Tibial nerve (tissue), 4 donors: ENCODE measurements at places on chromosomes 5 and 9. TPM values are rescaled to one million over a fixed set of nuclear protein-coding genes. Genes with fewer than 3 reads are reported as not detected.

- DNase-seq: no peak
These were observed 22.0 kb upstream of the PTBP3 start for GRCh38 chr9:112355427-112355897.

CDC42SE2 gene
- 23.1 TPM for total RNA-seq

SOX30 gene
- total RNA-seq: not detected

DNA sequence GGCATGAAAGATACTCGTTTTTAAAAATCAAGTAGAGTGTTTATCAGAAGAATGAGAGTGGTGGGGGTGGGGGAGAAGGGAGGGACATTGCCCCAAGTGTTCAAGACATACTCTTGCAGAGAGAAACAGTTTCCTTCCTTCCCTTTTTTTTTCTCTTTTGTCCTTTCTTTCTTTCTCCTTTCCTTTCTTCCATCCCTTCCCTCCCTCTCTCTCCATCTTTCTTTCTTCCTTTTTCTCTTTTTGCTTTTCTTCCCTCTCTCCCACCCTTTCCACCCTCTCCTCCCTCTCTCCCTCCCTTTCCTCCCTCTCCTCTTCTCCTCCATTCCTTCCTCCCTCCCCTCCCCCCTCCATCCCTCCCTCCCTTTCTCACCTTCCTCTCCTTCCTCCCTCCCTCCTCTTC lies 478.3 kb upstream of the EDIL3 start:
- no peak for DNase-seq

N4BP3 gene
- 0.84 TPM for total RNA-seq

DNA sequence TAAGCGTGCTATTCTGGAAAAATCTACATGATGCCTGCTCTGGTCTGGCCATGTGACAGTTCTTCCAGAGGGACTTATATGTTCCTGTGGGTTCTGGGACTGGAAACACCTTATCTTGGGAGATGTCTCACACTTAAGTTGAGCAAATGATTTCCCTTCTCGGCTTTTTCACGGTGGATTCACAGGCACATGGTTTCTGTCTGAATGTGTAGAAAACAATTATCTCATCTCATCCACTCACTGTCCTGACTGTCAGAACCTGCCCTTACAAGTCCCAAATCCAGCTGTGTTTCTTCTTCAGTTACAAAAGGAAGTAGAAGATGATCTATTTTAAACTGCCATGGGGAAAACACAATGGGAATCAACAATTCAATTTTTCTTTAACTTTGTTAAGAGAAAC lies 184.0 kb downstream of the SYK start:
- DNase-seq: no peak

PSAT1 gene
- 4.5 TPM for total RNA-seq

GRCh38 chr9:15755660-15756059 lies 202.8 kb downstream of the CCDC171 start:
- no peak for DNase-seq

DNA sequence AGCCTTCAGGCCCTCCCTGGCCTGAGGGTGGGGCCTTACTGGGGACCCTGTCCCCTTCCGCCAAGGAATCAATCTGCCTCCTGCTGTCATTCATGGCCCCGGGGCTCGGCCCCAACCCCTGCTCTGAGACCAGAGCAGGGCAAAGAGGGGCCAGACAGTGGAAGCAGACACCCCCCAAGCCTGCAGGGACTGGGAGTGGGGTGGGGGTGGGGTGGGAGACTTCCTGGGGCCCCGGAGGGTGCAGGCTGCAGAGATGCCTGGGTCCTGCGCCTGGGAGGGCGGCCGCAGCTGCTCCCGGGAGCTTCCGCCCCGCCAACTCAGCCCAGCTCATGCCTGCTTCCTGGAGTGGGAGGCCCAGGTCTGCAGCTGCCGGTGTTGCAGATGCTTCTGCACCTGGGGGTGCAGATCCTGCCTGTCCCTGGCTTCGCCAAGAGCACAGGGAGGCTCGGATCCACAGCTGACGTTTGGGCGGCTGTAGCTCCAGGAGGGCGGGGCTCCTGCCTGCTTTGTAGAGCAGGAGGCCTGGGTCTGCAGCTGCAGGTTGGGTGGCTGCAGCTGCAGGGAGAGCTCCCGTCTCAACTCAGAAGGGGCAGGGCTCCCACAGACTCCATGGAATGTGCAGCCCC lies 6.2 kb downstream of the KIF4B start:
- DNase-seq: no peak

- no peak for DNase-seq
These were observed 379.5 kb downstream of the NFIB start for GRCh38 chr9:13934416-13934815.

- DNase-seq: no peak
These were observed 648.0 kb upstream of the DMAC1 start for GRCh38 chr9:8447601-8448000.

GRCh38 chr5:35198075-35198474 lies 32.2 kb downstream of the PRLR start:
- DNase-seq: no peak

DNA sequence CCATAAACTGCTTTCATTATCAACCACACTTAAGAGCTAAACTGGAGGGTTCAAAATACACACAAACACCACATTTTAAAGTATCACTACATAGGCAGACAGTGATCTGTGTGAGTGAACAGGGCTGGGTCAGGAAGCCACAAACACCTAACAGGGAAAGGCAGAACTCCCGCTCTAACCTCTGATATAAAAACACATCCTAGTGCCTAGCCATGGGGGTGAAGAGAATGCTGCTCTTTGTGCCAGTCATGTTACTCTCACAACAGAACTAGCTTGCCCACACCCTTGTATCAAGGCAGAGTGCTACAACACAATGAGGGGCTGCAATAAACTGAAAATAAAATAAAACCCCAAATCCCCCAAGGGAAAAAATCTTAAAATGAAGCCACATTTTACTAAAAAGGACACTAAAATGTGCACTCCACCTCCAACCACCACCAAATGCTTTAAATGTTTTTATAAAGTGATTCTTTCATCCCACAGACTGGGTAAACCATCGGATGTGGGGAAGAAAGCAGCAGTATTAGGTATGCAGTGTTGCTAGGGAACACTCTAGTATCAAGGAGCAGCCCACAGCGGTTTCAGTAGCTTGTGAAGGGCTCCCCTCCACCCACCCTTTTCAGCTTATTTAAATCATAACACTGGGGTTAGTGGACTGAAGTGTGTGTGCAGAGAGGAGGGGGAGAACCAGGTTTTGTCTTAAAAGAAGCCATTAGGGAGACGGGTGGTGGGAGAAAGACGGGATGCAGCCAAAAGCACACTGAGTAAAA lies 64.5 kb downstream of the TMEM161B start:
- no peak for DNase-seq

TAF1L gene
- total RNA-seq: not detected

CYLC2 gene
- total RNA-seq: not detected

GRCh38 chr5:32059761-32060530 lies 114.2 kb downstream of the GOLPH3 start:
- no peak for DNase-seq

SMC5 gene
- 49.5 TPM for total RNA-seq

- no peak for DNase-seq
These were observed 45.5 kb upstream of the LARP1 start for GRCh38 chr5:154709368-154710305.

GRCh38 chr5:126757713-126758357 lies 19.1 kb upstream of the LMNB1 start:
- no peak for DNase-seq

DNA sequence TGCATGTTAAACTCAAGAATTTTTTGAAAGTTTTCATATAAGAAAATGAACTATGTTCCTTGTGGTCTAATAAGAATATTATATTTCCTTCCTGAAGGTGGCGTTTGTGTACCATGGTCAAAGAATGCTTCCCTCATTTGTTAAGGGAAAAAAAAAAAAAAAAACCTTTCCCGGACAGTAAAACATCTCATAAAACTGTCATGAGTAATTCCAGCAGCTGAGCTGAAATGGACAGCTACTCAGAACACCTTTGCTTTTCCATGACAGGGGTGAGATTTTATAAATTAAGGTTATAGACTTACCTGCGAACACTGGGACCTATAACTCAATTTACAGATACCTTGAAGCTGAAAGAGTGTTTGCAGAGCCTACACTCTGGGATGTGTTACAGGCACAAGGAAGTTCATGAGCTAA lies 113.2 kb upstream of the RANBP3L start:
- no peak for DNase-seq

DNA sequence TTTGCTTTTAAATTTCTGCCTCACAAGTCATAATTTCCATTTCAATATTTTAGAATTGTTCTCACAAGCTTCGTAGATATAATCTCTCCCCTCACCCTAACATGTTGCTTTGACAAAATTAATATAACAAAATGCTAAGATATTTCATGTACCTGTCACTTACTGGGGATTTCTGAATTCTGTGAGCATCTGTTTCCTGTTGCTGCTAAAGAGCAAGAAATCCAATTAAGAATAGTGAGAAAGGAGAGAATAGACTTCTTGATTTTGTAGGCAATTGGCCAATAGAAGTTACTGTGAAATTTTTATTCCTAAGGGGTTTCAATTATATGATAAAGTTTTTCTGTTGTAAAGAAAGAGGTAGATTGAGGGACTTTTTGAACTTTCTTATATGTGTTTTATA lies 796.5 kb upstream of the ARRDC3 start:
- no peak for DNase-seq

SLCO6A1 gene
- not detected for total RNA-seq

DNA sequence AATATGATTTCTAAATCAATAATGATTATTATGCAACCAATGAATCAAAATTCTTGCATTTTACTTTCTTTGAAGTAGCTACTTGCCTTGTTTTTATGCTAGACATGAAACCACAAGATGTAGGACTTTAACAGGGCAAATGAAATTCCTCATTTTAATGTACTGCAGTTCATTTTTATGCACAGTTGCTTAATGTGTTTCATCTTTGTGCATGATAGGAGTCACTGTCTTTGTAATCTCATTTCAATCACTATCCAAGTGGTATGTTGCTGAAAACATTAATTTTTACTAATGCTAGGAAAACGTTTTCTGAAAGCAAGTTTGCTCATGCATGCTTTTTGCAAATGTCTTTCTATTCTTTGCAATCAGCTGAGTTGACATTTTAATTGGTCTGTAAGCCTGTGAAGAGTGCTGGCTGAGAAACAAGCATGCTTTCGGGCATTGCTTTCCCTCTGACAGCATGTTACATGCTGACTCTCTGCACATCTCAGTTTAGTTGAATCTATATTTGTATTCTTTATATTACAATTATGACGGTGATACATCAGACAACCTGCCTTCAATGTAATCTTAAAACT lies 535.0 kb upstream of the CDH18 start:
- DNase-seq: no peak

PKD2L2 gene
- total RNA-seq: not detected

- no peak for DNase-seq
These were observed 121.9 kb downstream of the INVS start for GRCh38 chr9:100220936-100221335.

- no peak for DNase-seq
These were observed 97.6 kb downstream of the ARSB start for GRCh38 chr5:78887384-78888118.

DNA sequence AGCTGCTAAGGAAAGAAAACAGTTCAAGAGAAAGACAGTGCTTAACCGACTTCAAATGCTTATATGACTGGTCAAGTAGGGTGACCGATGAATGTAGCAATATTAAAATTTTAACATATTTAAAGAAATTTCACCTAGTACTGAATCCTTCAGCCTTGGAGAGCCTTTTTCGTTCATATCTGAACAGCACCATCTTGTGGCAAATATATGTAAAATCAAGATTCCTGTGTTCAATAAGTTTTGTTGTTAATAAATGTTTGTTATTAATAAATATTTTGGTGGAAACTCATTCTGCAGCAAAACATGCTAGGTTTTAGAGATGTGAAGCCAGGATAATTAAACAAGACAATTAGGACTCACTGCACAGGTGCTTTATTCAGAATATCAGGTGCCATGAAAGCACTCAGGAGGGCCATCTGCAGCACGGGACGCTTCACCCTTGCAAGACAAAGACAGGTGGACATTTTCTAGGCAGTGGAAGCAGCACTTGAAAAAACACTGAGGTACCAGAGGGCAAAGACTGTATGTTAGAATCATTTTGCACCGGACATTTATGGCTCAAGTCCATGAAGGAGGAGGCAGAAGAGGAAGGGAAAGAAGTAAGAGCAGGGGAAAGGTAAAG lies 15.6 kb downstream of the TICAM2 start:
- no peak for DNase-seq
